ENCODE measurements at places on chromosomes 5 and 9.

- no peak for DNase-seq
Measured at GRCh38 chr9:115632391-115632790, 514.4 kb upstream of the TNC start.

- DNase-seq = no peak
Measured at GRCh38 chr5:108672639-108673038, 75.1 kb upstream of the FER start.

GRCh38 chr5:165143741-165144140 lies 1638.3 kb downstream of the MAT2B start:
- DNase-seq = no peak

DNA sequence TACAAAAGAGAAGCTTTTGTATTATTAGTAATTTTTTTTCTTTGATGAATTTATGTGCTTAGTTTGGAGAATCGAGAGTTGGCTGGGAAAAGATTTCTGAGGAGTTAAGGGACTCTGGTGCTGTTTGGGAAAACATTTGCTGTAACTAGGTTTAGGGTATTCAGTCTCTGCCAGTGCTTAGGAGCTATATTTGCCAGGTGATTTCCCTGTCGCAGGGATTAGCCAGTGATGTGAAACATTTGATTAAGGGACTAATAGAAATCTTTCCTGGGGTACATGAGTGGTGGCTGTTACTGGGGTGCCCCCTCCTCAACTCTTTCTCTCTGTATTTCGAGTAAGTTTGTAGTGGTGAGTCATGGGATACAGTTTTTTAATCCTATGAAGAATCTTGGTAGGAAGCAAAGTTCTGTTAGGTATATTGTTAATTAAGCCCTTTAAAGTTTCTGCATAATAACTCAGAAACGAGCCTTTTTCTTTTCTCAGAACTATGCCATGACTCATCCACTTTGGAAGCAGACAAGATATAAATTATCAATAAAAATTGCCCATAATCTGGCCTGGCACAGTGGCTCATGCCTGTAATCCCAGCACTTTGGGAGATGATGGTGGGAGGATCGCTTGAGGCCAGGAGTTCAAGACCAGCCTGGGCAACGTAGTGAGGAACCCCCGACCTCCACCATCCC lies 18.6 kb downstream of the RGMB start:
- DNase-seq = no peak

- DNase-seq = peak; percentile 7
Measured at GRCh38 chr5:102561894-102562760, 63.3 kb upstream of the SLCO6A1 start.

GRCh38 chr9:3850098-3850497 lies 324.3 kb upstream of the RFX3 start:
- no peak for DNase-seq

DNA sequence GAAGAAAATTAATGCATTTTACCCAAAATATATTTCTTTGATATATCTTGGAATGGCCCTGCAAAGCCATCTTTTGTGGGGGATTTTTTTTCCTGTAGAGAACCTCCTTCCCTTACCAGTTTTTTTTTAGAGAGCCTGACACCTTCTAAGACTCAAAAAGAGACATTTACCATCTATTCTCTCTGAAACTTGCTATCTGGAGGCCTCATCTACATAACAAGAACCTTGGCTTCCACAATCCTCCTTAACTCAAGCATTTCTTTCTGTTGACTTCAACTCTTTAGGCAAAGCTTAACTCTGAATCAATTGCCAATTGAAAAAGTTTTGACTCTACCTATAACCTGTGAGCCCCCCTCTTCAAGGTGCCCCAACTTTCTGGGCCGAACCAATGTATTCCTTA lies 6.2 kb downstream of the SLC45A2 start:
- DNase-seq = no peak

DNA sequence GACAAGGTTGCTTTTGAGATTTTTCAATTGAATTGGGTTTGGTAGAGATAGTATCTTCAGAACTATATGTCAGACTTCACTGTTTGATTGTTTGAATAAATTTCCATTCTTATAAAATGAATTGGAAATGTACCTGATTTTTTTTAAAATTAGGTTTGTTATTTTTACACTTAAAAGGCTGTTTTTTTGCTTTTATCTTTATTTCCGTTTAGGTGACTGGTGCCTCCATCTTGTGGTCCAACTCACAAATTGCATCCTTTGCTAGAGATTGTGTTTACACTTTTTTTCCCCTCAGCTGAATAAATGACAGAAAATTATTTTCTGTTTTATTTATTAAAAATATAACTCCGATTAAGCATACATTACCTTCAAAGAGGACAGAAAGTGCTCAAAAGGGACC lies 15.6 kb downstream of the NDUFAF2 start:
- no peak for DNase-seq

DNA sequence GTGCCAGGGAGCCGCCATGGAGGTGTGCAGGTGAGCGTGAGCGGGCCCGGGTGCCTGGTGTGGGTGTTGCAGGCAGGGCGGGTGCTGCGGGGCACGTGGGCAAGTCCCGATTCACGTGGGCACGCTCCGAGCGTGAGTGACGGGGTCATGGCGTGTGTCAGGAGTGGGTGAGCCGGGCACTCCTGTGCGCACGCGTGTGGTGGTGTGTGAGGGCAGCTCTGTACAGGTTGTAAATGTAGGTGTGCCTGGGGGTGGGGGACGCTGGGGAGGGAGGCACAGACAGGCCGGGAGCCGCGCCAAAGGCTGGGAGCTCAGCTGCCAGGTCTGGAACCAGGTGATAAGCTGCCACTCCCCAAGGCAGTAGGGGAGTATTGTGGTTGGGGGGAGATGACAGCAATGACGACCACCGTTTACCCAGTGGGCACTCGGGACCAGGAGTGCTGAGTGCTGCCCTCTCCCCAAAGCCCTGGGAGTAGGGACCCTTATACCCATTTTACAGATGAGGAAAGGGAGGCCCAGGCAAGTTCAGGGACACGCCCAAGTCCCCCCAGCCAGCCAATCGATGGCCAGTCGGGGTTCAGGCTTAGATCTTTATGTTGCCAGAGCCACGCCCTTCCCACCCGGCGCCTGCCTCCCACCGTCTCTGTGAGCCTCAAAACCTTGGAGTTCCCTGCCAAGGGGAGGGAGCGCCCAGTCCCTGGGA lies 9.6 kb downstream of the NCS1 start:
- no peak for DNase-seq

DNA sequence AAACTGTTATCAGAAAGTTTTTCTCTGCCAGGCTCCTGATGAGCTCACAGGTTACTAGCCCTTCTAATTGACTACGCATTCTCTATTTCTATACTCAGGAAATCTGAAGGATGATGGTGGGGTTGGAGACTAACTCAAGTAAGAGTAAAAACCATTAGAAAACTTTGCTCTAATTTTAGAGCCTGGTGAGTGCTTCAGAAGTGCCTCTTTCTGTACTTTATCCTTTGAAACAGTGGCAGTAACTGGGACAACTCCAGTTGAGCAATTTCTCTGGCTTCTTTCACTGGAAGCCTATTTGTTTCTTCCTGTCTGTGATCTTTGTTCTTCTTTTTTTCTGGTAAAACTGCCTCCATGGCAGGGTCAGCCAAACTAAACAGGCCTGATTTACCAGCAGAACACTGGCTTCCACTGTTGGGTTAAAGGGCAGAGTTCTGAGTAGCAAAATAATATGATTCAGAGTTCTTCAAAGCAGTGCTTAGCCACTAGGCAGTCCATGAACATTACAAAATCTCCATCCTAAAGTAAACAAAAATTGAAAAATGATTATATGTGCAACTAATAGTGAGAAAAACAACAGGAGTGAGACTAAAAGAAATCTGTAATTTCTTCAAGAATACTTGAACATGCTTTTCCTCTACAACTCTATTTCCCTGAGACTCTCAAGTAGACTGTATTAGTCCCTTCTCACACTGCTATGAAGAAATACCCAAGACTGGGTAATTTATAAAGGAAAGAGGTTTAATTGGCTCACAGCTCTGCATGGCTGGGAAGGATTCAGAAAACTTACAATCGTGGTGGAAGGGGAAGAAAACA lies 79.8 kb downstream of the MROH2B start:
- peak; percentile 39 for DNase-seq

DNA sequence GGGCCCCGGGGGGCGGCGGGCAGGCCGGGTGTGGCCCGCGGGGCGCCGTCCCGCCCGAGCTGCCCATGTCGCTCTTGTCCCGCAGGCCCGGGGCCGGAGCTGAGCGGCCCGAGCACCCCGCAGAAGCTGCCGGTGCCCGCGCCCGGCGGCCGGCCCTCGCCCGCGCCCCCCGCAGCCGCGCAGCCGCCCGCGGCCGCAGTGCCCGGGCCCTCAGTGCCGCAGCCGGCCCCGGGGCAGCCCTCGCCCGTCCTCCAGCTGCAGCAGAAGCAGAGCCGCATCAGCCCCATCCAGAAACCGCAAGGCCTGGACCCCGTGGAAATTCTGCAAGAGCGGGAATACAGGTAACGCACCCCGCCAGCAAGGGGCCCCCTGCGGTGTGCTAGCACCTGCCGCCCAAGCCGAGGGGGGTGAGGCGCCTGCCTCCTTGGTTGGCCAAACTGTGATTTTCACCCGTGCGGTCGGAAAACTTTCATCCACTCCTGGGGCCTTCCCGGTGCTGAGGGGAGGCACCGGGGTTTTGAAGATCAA lies 32.1 kb downstream of the SMARCA2 start:
- no peak for DNase-seq

- DNase-seq = no peak
Measured at GRCh38 chr9:14978022-14979000, 68.1 kb upstream of the FREM1 start.

DNA sequence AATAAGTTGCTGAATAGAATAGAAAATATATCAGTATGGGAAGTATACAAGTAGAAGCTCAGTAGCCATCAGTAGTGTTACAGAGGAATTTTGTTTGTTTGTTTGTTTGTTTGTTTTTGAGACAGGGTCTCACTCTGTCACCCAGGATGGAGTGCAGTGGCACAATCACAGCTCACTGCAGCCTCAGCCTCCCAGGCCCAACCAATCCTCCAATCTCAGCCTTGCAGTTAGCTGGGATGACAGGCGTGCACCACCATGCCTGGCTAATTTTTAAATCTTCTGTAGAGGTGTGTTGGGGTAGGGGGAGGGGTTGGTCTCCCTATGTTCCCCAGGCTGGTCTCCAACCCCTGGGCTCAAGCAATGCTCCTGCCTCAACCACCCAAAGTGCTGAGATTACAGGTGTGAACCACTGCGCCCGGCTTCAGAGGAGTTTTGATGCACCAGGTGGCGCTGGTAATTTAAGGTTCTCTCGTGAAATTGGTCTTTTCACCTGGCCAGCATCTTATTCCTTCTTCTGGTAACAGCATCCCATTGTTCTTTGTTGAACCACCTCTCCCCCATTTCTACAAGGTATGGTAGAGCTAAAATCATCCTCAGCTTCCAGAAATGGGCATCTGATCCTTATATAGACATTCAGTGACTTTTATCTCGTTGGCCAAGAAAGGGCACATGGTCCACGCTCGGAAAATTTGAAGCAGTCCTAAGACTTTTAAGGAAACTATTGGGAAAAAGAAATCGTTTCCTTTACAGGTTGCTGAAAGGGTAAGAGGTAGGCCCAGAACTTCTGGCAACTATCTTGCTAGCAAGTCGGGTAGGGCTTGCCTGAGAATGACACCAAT lies 157.1 kb downstream of the ARRDC3 start:
- no peak for DNase-seq

GRCh38 chr5:76149636-76150035 lies 66.5 kb downstream of the SV2C start:
- no peak for DNase-seq

GRCh38 chr9:138071292-138071691 lies 193.7 kb downstream of the CACNA1B start:
- DNase-seq = no peak

GRCh38 chr5:138762110-138762509 lies 8.9 kb downstream of the CTNNA1 start:
- no peak for DNase-seq

GRCh38 chr5:59421986-59422941 lies 471.3 kb downstream of the PDE4D start:
- DNase-seq = no peak

GRCh38 chr9:91034521-91034920 lies 232.9 kb downstream of the SYK start:
- no peak for DNase-seq

DNA sequence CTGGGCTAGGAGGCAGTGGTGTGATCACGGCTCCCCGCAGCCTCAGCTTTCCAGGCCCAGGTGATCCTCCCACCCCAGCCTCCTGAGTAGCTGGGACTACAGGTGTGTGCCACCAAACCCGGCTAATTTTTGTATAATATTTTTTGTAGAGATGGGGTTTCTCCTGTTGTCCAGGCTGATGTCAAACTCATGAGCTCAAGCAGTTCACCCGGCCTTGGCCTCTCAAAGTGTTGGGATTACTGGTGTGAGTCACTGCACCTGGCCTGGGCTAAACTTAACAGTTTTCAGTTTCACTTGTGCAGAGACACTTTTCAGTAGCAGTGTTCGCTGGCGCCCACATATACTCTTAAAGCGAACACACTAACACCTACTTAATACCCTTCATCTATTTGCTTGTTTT lies 205.6 kb upstream of the ZNF608 start:
- no peak for DNase-seq

- DNase-seq = peak; percentile 89
Measured at GRCh38 chr9:89606049-89606623, 1.3 kb downstream of the GADD45G start.

DNA sequence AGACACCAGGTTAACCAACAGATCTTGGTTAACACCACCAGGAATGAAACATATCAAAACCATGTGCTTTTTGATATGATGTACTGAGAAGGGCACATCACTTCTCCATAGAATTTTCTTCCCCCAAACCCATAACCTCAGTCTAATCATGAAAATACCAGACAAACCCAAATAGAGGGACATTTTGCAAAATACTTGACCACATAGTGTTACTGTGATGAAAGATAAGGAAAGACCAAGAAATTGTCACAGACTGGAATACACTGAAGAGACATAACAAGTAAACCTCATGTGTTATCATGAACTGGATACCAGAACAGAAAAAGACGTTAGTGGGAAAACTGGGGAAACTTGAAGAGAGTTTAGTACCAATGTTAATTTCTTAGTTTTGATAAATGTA lies 74.9 kb upstream of the VCAN start:
- no peak for DNase-seq

DNA sequence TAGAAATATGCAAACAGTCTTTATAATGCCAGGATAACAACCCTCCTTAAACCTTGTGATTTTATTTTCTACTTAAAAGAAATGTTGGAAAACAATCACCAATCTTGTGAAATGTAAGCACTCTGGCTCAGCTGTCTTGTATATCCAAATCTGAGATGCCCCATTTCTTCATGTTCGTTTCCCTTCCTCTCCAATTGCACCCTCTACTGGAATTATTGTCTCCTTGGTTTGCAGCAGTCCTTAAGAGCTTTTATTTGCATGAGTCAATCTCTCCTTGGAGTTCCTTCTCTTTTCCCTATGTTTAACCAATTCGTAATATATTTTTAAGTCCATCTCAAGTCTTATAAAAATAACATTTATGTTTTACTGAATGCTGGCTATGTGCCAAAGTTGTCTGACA lies 362.0 kb upstream of the CDH10 start:
- DNase-seq = no peak

GRCh38 chr5:57862471-57862911 lies 379.9 kb upstream of the ACTBL2 start:
- peak; percentile 9 for DNase-seq

DNA sequence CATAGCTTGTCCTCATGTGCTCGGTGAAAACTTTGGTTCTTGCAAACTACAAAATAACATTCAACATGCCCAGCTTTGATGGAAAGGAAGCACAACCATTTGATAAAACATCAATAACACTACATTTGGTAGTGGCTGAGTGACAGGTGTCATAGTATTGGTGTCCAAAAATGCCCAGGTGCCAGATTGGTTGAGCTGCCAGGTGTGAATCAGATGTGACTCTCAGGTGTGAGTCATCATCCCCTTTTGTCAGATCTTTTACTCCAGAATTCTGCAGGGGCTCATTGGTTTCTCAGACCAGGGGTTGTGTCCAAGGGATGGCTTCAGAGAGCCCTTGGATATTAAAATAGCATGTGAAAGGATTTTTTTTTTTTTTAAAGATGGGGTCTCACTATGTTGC lies 22.5 kb upstream of the POMT1 start:
- no peak for DNase-seq
